ENCODE measurements at places on chromosomes 16 and 17.
A peak's percentile ranks its signal among the peaks of the same experiment; 100 is the strongest.

- no peak for DNase-seq
Observed at GRCh38 chr17:43477832-43478634, 5.7 kb upstream of the DHX8 start.

DNA sequence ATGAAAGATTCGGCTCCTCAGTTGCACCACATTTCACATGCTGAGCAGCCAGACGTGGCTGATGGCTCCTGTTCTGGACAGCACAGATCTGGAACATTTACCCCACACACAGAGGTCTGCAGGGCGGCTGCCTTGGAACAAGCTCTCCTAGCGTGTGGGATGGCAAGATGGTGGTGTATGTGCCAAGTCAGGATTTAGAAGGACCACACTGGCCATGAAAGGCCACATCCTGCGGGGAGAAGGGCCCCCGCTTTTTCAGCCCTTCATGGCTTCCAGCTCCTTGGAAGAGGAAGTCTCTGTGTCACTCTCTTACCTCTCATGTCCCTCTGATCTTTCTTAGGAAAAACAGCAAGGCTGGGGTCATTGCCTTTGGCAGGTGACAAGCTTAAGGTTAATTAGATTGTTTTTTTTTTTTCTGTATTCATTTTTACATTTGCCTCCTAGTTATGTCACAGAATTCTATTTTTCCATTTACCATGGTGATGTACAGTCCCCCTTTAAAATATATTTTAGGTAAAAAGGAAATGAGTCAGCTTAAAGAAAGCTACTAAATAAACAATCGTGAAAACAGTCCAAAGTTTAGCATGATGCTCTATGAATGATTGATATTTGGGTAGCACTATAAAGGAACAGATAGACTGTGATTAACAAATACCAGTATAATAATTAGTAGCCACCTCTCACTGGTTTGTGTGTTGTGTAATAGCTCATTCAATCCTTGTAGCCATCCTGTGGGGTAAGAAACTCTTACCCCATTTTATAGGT is 396.6 kb downstream of the CPPED1 start:
- DNase-seq, result no peak

DNA sequence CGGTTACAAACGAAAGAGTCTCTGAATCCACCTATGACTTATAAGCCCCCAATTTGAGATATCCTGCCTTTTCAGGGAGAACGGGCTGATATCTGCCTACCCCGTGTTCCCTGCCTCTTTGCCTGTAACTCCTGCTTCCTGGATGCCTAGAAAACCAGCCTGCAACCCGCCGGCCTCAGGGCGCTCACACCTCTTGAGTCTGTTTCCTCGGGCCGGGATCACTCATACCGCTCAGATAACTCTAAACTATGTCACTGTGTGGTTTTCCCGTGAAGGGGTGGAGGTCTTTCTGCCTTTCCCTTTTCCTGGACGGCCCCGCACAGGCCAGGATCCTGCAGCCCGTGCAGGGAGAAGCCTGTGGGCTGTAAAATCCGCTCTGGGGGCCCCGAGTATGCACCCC is 10.4 kb downstream of the RPUSD1 start:
- no peak for DNase-seq

DNA sequence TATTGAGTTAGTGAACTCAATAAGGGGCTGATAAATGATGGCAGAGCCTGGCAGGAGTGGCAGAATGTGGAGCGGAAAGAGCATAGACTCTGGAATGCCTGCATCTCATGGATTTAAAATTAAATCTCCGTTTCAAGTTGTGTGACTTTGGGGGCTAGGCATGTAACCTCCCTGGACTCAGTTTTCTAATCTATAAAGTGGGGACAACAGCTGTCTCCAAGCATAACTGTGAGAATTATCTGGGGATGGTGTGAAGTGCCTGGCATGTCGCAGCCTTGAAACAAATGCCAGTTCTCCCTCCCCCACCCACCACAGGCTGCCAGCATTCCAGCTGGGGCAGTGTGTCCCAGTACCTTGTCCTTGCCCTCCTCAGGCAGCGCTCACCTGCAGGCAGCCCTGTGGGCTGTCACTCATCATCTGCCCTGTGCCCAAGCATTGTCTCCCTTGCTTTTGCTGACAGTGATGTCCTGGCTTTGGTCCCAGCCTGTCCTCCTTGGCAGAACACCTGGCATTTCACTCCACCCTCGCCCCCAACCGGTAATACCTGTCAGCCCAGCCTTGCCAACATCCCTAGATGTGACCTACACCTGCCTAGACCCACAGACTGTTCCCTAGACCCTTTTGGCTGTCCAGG is 129.6 kb downstream of the MRM1 start:
- DNase-seq, result no peak

DNA sequence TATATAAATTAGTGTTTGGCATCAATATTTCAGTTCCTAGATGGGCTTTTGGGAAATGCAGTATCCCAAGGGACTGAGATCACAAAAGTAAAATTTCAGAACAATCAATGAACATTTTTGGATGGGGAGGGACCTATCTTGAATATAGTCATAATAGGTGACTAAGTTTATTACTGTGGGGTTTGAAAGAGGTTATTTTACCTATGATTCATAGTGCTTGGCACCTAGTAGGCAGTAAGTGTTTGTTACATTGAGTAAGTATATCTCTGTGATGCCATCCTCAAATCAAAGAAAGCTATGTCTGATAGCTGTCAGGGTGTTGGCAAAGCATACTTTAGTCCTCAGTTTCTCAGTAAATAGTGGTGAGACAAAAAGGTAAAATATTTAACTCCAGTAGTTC is 36.9 kb downstream of the ZNF207 start:
- no peak for DNase-seq

- DNase-seq, result peak; percentile 84
Observed at GRCh38 chr17:63476854-63477479, at the start of gene ACE. Gene ACE (plus strand): TSS chr17:63477061. CDS start chr17:63477095, 34 bp downstream.

- no peak for DNase-seq
Observed at GRCh38 chr16:10964891-10965326, 20.5 kb downstream of the CLEC16A start.

DNA sequence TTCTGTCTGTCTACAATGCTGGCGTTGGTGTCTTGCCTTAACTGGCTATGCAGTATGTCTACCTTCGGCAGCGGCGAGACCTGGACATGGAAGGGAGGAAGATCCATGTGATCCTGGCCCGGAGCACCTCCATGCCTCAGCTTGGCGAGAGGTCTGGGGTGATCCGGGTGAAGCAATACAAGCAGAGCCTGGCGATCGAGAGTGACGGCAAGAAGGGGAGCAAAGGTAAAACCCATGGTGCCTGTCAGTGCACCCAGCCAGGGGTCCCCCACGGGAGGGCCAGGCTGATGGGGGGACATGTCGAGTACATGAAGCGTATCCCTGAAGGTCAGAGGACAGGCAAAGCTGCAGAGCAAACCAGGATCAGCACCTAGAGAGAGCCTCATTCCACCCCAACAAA is 22.8 kb downstream of the PCTP start:
- DNase-seq, result no peak

GRCh38 chr17:2893422-2893914 is 97.2 kb downstream of the RAP1GAP2 start:
- DNase-seq, result no peak

DNA sequence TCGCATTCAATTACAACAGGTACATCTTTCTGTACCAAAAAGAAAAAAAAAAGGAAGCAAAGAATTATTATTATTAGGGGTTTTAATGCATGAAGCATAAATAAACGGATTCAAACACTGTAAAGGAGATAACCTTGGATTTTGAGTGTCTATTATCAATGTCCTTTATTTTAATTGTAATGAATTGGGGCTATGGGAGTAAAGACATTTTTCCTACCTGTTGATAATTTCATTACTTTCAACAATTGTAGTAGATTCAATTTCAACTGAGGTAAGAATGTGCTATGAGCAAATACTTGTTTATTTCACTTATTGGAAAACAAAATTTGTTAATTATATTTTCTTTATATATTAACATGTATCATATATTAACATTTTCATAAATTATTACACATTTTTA is 855.6 kb downstream of the KCNJ2 start:
- DNase-seq, result no peak

GRCh38 chr16:12379318-12379717 is 402.8 kb downstream of the SNX29 start:
- DNase-seq, result no peak

- no peak for DNase-seq
Observed at GRCh38 chr17:35906926-35907637, 23.5 kb downstream of the RDM1 start.

DNA sequence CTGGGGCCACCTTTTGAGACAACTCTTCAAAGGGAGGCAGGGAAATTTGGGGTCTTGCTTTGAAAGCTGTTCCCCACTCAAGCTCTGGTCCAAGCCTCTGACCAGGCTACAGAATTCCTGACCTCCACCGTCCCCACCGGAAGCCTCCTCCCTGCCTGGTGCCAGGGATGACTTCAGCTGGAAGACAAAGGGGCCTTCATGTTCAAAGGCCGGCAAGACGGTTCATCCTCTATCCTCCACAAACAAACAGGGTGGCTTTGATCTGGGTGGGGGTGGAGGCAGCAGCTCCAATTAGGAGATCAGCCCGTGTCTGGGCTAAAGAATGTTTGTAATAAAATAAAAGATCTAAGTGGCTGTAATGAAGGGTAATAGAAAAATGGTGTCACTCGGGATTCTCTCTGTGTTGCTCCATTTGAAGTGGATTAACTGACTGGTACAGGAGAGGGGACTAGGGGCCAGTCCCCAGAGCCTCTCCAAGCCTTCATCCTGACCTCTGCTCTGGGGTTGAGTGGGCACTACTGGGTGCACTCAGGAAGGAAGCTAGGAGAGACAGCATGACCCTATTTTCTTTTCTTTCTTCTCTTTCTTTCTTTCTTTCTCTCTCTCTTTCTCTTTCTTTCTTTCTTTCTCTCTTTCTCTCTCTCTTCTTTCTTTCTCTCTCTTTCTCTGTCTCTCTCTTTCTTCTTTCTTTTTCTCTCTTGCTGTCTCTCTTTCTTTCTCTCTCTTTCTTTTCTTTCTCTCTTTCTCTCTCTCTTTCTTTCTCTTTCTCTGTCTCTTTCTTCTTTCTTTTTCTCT is 27.5 kb upstream of the NKD1 start:
- DNase-seq, result no peak

DNA sequence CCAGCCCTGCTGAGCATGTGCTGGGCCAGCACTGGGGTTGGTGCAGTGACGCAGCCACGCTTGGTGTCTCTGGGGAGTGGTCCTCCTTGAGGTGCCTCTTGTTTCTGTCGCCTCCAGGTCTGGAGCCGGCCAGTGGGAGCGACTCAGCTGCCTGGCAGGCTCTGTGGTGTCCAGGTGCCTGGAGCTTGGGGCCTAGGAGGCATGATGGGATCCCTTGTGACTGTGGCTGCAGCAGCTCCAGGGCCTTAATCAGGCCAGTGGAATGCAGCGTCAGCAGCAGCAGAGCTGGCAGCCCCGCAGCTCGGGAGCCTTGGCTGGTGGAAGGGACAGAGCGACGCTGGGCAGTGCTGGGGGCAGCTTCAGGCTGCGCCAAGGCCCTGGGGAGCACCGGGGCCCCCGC is 74.7 kb upstream of the CIBAR2 start:
- no peak for DNase-seq
